ENCODE measurements at places on chromosomes 6 and 20.

DNA sequence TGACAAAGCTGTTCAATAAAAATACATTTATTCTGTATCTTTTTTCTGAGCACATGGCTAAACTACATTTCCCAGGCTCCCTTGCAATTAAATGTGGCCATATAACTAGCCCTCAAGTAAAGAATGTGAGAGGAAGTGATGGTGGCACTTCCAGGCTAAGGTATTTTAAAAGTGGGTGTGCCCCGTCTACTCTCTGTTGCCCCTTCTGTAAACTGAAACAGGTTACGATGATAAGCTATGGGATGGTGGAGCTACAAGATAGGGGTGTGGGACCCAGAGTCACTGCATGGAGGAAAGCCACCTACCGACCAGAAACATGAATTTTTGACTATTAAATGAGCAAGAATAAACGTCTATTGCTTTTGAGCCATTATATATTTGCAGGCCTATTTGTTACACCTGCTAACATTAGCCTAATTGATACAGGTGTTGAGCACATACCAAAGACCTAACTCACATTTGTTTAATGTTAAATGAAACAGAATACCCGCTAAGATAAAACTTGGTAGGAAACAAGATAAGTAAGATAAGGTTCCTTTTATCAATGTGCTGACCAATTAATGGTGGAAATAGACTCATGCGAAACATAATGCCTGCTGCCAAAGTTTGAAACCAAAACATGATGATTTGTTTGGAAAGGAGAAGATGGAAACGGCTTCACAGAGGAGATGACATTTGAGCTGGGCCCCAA is 3.1 kb downstream of the FYN start:
- no peak for DNase-seq

GRCh38 chr6:113281014-113281413 is 576.1 kb upstream of the MARCKS start:
- no peak for DNase-seq

DNA sequence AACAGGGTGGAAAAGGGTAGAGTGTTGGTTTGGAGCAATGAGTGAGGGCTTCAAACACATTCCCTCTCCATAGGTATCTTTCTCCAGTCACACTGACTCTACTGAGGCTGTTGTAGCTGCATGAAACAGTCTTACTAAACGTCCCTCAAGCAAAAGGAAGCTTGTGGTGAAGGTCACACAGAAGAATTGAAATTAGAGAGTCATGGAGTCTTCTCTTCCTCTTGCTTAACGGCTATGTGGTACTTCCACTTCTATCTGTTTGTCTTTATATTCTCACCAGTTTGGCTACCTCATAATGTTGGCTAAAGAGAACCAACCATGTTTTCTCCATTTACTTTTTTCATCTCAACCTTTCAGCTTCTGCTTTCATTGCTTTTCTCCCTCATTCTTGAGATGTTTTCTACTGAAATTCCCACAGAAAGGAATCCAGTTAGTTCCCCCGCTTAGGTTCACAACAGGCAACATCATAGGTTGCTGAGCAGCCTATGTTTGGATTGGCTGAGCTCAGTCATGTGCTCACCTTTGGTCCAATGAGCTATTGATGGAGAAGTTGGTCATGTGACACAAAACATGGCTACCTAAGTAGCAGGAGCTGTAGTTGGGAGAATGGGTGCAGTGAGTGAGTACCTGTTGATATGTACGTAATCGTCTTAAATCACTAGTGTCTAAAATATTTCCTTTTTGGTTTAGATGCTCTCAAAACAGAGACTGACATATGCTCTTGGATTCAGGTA is 99.8 kb downstream of the SNAP25 start:
- no peak for DNase-seq

GRCh38 chr6:34236443-34237315 is at the start of gene HMGA1:
HMGA1 (plus strand) TSS chr6:34236873; CDS start chr6:34240781, 3,908 bp downstream.
- DNase-seq, result peak; percentile 95

- DNase-seq, result no peak
Observed at GRCh38 chr6:106973018-106973835, 1.3 kb downstream of the CD24 start.

Measured in RKO (cell line).